ENCODE measurements at places on chromosomes 7 and 10.

GRCh38 chr10:13788711-13789447 is 202.1 kb downstream of the PRPF18 start:
- H3K36me3 ChIP-seq = no peaks in the 10 kb centered on the region
- DNase-seq = no peak
- H3K4me1 ChIP-seq = peaks cover 26% of the 10 kb centered on the region
- no peak overlapping the region for H3K4me3 ChIP-seq

GRCh38 chr7:44338600-44338999 is 13.2 kb upstream of the CAMK2B start:
- no peak overlapping the region for H3K27ac ChIP-seq
- H3K4me1 ChIP-seq = no peaks in the 10 kb centered on the region
- peaks cover 3% of the 10 kb centered on the region for H3K27me3 ChIP-seq
- H3K4me3 ChIP-seq = no peak overlapping the region
- no peaks in the 10 kb centered on the region for H3K36me3 ChIP-seq

GRCh38 chr10:34286136-34286739 is 528.9 kb downstream of the PARD3 start:
- H3K27ac ChIP-seq = no peak overlapping the region
- DNase-seq = no peak
- H3K27me3 ChIP-seq = peaks cover 8% of the 10 kb centered on the region
- H3K36me3 ChIP-seq = peaks cover 2% of the 10 kb centered on the region
- H3K4me3 ChIP-seq = no peak overlapping the region

DNA sequence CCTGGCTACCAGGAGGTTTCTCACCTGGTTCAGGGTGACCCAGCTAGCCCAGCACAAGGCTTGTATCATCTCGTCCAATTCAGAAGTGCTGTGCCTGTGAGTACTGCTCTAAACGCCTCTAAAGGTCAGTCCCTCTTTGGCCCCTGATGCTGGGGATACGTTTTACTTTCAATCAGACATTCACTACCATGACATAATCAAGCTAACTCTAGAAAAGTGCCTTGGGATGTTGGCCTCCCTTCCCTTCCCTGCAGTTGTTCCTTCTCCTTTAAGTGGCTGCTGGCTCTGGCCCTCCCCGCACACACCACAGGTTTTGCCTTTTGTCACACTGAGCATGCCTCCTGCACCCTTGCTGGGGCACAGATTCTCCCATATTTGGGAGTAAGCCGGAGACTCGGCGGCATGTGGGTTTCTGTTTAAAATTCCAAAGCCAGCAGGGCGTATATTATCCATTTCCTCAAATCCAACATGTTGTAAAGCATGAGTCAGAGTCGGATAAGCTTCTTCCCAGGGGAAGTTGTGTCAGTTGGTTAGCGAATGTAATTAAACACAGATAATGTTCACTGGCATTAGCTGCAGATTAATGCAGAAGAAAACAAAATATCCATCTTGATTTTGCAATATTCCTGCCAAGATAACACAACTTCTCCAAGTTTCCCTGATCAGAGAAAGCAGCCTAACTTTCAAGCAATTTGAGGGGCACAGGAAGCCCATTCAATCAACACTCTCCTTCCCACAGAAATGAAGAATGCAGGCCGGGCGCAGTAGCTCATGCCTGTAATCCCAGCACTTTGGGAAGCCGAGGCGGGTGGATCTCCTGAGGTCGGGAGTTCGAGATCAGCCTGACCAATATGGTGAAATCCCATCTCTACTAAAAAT is 31.8 kb upstream of the VCL start:
- peaks cover 3% of the 10 kb centered on the region for H3K27me3 ChIP-seq
- DNase-seq = no peak
- peaks cover 4% of the 10 kb centered on the region for H3K4me1 ChIP-seq
- no peaks in the 10 kb centered on the region for H3K36me3 ChIP-seq

DNA sequence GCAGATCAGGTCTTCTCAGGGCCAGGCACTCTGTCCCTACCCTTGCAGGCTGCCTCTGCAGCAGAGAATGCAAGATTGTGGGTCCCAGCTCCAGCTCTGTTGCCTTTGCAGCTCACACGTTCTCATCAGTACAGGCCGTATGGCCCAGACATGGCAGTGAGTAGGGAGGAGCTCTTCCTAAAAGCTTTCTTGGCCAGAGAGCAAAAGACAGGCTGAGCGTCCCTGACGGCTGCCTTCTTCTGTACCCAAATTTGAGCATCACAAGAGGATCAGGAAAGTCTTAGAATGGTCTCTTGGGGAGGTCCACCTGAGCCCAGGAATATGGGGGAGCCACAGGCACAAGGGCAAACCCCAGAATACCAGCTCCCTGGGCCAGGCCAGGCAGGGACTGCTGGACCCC is 266.3 kb upstream of the ZMIZ1 start:
- no peak overlapping the region for H3K4me3 ChIP-seq
- peaks cover 5% of the 10 kb centered on the region for H3K27me3 ChIP-seq
- no peak for DNase-seq
- H3K36me3 ChIP-seq = no peaks in the 10 kb centered on the region
- no peak overlapping the region for H3K27ac ChIP-seq
- no peaks in the 10 kb centered on the region for H3K4me1 ChIP-seq
